ENCODE measurements at places on chromosomes 11 and 22.

DNA sequence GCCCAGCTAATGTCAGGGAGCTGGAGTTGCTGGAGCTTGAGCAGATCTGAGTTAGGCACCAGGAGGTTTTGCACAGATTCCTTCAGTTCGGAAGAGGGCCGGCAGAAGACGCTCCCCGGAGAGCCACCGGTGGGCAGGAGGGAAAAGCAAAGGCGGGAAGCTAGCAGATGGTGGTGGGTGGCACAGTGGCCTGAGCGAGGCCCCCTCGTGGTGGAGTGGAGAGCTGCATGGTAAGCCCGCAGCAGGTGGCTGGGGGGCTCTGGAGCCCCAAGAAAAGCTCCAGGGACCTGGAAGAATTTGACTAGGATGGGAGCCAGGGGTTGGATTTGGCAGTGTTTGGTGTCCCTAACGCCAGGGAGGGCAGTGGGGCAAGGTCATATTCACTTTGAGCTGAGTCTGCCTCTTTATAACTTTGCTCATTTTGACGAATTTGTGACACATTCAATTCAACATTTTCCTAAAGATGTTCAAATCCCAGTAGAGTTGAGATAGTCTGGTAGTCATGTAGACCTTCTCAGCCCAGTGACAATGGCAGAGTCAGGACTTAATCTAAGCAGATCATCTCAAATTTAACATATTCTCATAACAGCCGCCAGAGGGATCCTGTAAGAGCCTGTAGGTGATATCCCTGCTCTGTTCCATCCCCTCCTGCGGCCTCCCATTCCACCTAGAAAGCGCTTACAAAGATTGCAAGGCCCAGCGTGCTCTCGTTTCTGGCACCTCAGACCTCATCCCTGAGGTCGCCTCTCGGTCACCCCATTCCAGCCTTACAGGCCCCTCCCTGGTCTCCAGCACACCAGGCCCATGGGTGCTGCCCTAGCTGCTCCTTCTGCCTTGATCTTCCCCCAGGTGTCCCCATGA lies 57.9 kb downstream of the TRIM29 start:
- no peak for DNase-seq

DNA sequence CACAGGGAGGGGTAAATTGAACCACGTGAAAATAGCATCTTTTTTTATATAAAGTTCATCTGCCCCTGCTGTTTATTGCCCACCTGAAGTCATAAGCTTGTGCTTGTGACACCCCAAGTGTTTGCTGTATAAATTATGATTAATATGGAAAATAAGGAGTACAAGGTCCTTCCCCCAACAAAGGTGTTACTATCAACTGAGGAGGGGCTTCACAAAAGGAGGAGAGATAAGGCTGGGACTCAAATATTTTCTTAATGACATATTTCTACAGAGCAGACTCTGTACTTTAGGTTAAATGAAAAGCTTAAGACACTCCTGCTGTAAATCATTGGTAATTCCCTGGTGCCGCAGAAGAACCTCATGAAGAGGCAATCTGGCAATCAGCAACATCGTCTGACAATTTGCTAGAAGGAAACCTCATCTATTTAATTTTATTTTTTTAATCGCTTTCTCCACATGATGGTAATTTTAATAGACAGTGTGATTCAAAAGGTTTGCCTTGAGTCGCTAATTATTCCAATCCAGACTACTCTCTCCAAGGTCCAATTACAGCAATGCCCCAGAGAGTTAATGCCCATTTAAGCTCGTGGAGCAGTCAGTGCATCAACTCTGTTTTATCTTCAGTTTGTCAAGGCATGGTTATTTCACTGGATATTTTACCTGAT lies 1432.4 kb downstream of the FAM181B start:
- no peak for DNase-seq

DNA sequence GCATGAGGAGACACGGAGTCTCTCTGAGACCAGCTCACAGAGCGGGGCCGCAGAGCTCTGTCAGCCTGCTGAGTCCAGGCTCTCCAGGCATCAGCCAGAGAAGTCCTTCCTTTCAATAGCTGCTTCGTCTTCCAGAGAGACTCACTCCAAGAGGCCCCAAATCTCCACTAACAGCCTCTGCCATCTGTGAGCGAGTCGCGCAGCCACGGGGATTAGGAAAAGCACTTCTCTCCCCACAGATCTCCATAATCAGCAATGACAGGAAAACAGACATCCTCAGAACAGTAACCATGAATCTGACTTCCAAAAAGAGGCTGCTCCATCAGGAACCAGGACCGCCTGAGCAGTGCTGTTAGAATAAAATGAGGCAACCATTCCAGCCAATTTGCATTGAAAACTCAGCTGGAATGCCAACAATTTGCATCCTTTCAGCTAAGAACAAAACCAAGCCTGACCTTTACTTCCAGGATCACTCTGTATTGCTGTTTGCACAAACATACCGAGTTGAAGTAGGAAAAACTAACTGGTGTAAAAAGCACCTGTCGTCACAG lies 65.4 kb downstream of the SMCO4 start:
- DNase-seq, result no peak

GRCh38 chr11:75823415-75823814 lies 8.4 kb downstream of the UVRAG start:
- no peak for DNase-seq

DNA sequence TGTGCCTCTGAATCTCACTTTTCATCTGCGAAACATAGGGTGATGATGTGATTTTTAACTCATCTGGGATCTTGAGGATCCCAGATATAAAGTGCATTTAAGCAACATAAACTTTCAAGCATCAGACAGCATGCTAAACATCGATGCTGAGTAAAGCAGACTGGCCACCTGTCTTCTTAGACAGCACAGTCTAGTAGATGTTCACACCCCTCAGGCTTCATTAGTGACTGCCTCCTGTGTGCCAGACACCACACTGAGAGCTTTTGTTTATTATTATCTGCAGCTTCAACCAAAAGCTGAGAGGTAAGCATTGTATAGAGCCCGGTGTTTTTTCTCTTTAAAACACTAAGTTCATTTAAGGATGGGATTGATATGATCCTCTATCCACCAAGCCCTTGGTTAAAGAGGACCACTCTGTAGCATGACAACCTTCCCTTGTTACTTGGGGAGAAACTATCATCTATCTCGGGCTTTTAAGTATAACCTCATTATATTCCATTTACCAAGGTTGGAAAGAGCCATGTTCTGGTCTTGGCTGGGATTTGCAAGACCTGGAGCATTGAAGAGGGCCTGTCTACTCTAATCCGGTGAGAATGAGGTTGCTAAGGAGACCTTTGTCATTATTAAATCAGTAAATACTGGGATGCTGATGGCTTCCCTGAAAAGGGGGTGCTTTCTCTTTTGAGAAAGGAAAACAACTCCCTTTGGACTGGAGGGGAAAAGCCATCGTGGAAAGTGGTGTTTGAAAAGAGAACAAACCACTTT lies 114.2 kb upstream of the SEZ6L start:
- DNase-seq, result no peak

- DNase-seq, result no peak
Measured at GRCh38 chr22:29917052-29917902, 34.3 kb downstream of the MTMR3 start.

DNA sequence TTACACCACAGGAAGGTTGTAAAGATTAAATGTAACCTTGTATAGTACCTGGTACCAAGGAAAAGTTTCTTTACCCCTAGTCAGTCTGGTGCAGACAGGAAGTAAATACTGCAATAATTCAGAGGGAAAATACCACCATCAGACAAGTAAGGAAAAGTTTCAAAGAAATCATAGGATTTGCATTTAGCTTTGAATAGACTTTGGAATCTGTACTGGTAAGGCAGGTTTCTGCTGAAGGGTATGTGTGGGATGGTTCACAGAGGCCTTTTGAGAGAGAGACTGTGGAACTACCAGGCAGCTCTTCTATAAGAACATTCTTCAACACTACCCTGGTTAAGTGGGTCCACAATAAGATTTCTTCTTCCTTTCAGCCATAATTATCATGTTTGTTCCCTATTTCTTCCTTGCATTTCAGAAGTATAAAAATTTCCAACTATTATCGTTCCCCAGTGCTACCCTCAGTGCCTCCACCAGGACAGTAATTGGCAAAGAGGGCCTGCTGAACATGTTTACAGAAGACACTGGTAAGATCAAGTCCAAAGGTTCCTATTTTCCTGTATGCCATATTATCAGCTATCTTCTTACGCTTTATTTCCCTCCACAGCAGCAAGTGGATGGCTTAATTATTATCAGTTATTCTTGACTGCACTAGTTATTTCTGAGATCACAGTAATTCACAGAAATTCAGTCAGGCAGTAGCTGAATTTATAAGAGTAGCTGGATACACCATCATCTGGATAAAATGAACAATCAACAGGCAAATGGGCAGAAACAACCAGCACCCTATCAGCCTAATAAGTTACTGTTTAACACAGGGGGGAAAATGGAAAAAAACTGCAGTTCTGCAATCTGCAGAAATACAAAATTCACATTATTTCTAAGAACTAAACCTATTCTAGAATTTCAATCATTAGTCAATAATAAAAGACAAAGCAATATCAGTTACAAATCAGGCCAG lies 48.5 kb downstream of the PITPNB start:
- DNase-seq, result no peak

- DNase-seq, result no peak
Measured at GRCh38 chr11:114522818-114523217, 36.9 kb downstream of the NXPE1 start.

DNA sequence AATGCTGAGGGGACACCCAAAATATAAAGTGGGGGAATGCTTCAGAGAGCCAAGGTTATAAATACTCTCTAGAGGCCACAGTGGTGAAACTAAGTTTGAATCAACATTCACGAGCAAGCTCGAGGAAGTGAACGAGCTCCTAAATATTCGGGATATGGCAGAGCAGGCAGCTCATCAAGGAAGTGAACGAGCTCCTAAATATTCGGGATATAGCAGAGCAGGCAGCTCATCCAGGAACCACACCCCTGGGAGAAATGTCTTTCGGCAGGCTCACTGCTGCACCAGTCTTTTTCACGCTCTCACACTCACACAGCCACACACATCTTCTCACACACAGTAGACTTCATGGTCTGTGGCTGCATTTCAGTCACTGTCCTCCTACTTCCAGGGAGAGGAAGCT lies 787.5 kb downstream of the OPCML start:
- no peak for DNase-seq

DNA sequence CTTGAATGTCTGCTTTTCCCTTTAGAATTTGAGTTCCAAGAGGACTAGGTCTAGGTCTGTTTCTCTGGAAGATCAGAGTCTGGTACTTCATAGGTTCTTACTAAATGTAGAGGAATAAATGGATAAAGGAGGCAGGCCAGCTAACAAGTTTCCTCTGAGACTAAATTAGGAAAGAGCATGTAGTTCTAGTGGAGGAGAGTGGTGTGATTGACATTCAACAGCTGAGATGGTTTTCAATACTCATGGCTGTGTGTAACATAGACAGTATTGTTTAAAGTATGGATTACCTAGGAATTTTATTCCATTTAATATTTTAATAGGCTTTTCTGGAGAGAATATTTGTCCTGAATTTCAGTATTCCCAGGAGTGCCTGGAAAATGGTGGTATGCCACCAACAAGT lies 364.7 kb downstream of the METTL15 start:
- DNase-seq, result no peak

- peak; percentile 26 for DNase-seq
Measured at GRCh38 chr11:1628506-1629325, 859 bp upstream of the KRTAP5-5 start.

GRCh38 chr11:9254416-9254815 lies 10.7 kb downstream of the DENND5A start:
- no peak for DNase-seq

GRCh38 chr11:128859563-128860441 lies 7.3 kb downstream of the KCNJ1 start:
- DNase-seq, result peak; percentile 58

DNA sequence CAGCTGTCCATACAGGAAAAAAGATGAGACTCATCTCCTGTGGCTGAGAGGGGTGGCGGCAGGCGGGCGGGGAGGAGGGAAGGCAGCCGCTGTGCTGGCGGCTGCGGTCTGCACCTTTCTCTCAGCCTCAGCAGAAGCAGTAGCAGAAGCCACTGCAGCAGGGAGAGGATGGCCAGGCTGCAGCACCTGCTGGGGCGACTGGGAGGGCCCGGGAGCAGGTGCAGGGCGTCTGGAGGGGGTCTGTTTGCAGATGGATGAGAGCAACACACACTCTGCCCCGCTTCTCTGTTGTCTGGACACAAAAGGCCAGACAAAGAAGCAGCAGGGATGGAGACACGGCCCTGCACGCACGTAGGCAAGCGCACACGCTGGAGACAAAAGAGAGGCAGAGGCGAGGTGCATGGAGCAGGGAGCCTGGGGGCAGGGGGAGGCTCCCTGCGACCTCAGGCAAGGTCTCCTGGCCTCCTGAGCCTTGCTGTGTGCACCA lies 9.3 kb upstream of the MIAT start:
- DNase-seq, result no peak

- DNase-seq, result no peak
Measured at GRCh38 chr11:36360826-36361415, 64.8 kb downstream of the PRR5L start.

DNA sequence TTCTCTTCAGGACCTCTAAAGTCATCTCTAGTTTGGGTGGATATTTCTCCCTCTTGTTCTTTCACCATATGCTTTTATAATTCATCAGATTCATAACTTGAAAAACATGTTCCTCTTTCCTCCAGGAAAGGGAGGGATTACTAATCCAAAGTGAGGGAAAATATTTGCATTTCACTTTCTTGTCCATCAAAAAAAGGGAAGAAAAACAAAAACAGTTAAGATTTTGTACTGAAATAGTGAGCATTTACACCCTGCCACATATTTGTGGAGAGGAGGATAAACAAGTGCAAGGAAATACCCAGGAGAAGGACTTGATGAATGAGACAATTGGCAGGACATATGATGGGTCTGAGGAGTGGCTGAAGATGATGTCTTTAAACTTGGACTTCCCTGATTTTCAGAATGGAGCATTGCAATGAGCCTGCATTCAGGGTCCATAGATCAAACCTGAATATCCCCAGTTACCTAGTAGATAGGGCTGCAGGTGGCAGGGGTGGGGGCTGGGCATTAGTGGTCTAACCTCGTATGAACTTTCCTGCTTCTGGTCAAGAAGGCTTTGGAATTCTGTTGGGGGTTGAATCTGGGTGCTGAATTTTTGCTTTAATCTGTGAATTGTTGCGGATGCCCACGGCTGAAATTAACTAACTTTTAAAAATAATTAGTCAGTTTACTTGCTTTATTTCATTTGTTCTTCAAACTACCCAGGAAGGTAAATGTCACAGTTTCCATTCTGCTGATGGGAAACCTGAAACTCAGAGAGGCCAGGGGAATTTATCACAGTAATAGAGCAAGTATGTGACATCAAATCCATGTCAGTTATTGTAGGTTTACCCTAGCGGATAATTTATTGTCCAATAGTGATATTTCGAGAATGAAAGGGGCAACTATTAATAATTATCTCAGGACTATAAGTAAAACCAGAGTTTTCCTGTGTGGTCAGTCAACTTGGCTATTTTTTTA lies 36.9 kb upstream of the TMEM123 start:
- DNase-seq, result no peak

DNA sequence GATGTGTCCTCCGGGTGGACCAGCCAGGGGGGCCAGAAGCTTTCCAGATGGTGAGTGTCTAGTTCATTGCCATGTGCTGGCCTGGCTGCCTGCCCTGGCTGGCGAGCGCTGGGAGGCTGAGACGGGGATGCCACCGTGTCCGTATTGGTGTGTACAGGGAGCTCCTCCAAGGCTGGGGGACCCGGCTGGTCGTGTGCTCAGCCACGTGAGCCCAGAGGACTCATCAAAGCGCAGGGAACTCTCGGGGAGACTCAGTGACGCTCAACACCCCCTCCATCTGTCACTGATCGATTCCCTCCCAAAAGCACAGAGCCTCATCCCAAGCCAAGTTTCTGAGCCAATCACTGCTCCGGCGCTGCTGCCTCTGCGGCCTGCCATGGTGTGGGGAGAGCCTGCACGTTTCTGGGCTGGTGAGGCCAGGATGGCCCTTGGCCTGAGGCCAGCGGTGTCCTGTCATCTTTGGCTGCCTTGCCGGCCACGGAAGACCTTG lies 423.7 kb downstream of the SHANK2 start:
- no peak for DNase-seq

- DNase-seq, result no peak
Measured at GRCh38 chr22:24146791-24147353, 34.4 kb upstream of the SUSD2 start.

All from stimulated activated CD8-positive, alpha-beta memory T cell treated with anti-CD3 and anti-CD28 coated beads, Interleukin-15, amount 100 ng/mL, for 1 hour (primary cell).